ENCODE measurements at places on chromosomes 7 and 10. TPM values are rescaled to one million over a fixed set of nuclear protein-coding genes. Genes with fewer than 3 reads are reported as not detected.

Gene ATOH7
- total RNA-seq: 0.16 TPM

Gene TMEM254
- total RNA-seq: 21.1 TPM

DNA sequence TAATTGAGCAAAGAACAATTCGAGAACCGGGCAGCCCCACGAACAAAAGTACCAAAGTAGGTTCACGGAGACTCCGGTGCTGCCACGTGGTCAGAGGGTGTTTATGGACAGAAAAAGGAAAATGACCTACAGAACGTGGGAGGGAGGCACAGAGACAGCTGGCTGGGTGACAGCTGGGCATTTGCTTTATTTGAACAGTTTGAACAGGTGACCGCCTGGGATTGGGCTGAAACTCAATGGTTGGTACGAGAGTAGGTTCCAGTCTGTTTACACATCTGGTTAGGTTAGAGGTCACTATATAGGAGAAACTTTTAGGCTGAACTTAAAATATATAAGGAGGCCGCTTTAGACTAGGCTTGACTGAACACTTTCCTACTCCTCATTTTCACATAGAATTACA, 50.6 kb upstream of the CELF2 start:
- H3K4me3 ChIP-seq: no peak overlapping the region
- H3K27me3 ChIP-seq: no peaks in the 10 kb centered on the region
- H3K36me3 ChIP-seq: no peaks in the 10 kb centered on the region
- no peak overlapping the region for H3K27ac ChIP-seq

GRCh38 chr10:72340510-72341261, 14.0 kb downstream of the DNAJB12 start:
- peak; percentile 82 for DNase-seq
- no peak overlapping the region for H3K27ac ChIP-seq
- H3K36me3 ChIP-seq: peaks cover 4% of the 10 kb centered on the region
- no peak overlapping the region for H3K4me3 ChIP-seq

Data from kidney (tissue), 22 donors.